ENCODE measurements at places on chromosomes 4 and X. TPM values are rescaled to one million over a fixed set of nuclear protein-coding genes. Genes with fewer than 3 reads are reported as not detected.

- no peak for DNase-seq
These were observed 236.7 kb upstream of the PGRMC2 start for GRCh38 chr4:128524311-128524710.

ATOH1 gene
- 0.69 TPM for total RNA-seq

DNA sequence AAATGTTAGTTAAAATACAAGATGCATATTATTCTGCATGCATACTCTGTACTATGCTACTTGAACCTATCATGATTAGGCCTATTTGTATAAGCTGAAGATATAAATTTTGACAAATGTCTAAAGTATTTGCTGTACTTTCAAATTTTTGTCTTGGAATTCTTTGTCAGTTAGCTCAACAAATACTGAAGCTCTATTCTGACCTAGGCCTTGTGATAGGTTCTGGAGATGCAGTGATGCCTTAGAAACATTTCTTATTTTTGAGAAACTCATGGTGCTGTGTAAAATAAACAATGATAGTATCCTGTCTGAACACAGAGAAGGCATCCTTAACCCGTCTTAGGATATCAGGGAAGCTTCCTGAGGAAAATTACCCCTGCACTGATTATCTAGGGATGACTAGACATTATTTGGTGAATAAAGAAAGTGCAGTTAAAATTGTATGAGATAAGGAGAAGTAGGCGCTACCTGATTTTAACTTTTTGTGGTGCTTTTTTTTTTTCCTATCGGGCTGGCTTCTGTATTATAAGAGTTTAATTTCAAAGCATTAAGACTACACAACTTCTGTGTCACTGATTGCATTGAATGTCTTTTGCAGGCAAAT lies 43.4 kb downstream of the MOB1B start:
- no peak for DNase-seq

DNA sequence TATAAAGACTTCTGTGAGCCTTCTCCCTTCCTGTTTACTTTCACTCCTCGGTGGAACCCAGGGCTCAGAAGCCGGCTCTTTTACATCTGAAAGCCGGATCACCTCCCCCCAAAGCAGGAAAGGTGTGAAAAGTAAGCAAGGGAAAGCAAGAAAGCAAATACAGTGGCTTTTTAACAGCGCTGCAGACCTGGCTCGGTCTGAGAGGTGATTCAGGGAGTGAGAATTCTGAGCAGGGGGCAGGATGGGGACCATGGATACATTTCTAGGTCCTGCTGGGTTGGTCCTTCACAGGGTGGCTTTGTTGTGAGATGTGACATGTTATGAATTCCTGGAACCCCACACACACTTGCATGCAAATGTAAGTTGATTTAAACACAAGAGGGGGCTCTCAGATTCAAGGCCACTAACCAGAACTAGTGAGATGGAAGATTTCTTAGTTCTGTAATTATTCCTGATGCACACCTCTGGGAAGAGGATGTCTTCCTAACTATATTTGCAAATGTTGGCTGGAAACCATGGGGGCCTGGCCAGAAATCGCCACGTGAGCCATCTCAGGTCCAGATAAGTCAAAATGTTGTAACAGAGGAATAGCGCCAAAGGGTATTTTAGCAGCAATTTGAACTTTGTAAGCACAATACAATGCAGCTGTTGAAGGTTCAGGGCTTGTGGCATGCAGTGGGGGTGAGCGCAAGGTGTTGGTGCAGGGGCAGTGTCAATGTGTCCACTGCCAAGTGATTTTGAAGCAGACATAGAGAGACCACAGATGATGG lies 670.1 kb upstream of the LCORL start:
- peak; percentile 95 for DNase-seq

- DNase-seq: no peak
These were observed 87.9 kb downstream of the WDFY3 start for GRCh38 chr4:84878546-84878945.

RWDD4 gene
- total RNA-seq: 22.4 TPM

- no peak for DNase-seq
These were observed 72.4 kb upstream of the MSANTD1 start for GRCh38 chr4:3176367-3177229.

DNA sequence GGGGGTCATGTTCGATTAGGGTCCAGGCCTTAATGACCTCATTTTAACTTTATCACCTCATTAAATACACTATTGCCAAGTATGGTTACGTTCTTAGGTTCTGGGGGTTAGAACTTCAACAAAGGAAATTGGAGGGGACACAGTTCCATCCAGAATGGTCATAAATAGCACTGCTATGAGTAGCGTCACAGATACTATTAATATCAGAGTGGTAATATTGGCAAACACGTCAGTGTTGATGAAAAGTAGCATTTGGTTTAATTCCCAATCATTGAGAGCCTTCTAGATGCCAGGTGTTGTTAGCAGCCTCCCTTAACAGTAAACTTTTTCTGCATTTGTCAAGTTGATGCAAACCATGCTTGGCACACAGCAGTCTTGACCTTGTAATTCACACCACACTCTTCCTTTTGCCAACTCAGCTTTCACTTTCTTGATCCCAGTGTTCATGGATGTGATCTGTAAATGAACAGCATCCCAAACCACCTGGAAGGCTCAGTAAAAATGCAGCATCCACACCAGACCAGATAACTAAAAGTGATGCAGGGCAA lies 912.5 kb upstream of the TENM3 start:
- no peak for DNase-seq

DNA sequence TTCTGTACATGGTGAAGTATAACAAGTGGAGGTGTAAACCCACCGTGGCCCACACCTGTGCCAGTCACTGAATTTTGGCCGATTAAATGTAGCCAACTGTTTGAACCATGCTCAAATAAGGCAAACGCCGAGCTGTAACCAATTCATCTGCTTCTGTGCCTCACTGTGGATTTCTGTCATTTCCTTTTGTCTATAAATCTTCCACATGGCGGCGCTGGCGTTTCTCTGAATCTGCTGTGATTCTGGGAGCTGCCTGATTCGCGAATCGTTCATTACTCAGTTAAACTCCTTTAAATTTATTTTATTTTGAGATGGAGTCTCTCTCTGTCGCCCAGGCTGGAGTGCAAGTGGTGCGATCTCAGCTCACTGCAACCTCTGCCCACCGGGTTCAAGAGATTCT lies 19.2 kb downstream of the SUPT20HL2 start:
- peak; percentile 77 for DNase-seq

GRCh38 chr4:26044524-26044923 lies 130.5 kb downstream of the SMIM20 start:
- DNase-seq: no peak

SPATA4 gene
- total RNA-seq: not detected

- DNase-seq: peak; percentile 63
These were observed 57.3 kb upstream of the BCOR start for GRCh38 chrX:40154853-40155588.

Data from GM23338 (cell line).